LHCN-M2 (cell line): ENCODE measurements at places on chromosomes 13 and 19. TPM values are rescaled to one million over a fixed set of nuclear protein-coding genes. Genes with fewer than 3 reads are reported as not detected.
A peak's percentile ranks its signal among the peaks of the same experiment; 100 is the strongest.

DNA sequence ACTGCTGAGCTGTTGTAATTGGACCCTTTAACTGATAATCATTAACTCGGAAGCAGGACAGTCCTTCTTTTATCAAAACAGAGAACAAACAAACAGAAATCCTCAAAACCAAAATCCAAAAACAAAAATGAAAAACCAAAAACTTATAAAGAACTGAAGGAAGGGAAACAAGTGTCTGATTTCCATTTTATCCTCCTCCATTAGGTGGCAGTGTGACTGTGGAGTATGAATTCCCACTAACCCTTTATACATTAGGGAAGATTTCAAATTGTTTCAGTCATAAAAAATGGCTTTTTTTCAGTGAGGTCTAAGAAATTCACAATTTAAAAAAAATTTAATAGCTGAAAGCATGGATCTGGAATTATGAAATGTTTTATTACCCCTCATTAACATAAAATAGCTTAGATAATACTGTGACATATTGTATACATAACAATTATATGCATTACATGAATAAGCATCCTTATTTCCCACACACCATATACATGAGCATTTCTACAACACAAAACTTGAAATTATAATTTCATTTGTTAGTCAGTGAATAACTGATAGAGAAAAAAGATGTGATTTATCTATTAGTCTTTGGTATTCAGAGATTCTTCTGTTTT is 1074.3 kb upstream of the PCDH9 start:
- peak; percentile 16 for DNase-seq

DNA sequence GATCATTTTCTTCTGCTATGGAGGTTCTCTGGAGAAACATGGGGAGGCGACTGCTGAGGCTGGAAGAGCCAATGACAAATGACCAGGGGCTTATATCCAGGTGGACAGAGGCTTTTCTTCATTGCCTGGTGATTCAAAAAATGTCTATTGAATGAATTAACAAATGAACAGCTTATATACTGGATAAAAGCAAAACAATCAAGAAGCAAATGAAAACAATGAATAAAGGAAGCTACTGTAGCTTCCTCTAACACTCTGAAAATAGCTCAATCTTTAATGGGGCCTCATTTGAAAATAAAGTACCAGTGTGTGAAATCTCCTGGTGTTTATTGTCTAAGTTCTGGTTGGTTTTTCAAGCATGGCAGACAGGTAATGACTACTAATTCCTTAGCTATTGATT is 167.5 kb upstream of the TMTC4 start:
- DNase-seq, result no peak

DNA sequence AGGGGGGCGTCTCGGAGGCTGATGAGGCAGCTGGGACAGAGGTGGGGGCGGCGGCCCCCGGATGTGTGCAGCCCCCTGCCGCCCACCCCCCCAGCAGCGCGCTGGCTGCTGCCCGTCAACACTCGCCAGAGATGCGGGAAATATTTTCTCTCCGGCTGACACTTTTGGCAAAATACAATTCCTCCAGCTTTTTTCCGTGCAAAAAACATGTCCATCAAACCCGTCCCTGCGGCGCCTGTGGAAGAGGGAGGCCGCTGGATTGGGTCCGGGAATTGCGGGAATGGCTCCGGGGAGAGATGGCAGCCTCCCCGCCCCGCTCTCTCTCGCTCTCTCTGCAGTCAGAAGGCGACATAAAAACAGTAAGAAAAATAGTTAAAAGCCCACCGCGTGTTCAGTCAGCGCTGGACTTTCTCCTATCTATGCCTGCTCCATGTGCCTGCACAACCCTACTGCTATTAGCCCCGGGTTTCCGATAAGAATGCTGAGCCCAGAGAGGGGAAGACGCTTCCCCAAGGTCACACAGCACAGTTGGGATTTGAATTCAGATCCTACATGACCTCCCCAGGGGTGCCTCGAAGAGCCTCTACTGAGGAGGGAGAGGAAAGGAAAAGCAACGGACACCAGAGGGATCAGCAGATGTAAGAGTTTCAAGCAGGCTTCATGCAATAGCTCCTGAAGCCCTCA is 23.2 kb downstream of the ZNRF4 start:
- no peak for DNase-seq

The PDX1 gene
- not detected in 2 replicates for total RNA-seq

- no peak for DNase-seq
These were observed 194.4 kb downstream of the KCNRG start for GRCh38 chr13:50209631-50210030.

GRCh38 chr13:77776704-77777103 is 79.2 kb downstream of the SLAIN1 start:
- DNase-seq, result peak; percentile 11

The RNF17 gene
- not detected in 2 replicates for total RNA-seq

DNA sequence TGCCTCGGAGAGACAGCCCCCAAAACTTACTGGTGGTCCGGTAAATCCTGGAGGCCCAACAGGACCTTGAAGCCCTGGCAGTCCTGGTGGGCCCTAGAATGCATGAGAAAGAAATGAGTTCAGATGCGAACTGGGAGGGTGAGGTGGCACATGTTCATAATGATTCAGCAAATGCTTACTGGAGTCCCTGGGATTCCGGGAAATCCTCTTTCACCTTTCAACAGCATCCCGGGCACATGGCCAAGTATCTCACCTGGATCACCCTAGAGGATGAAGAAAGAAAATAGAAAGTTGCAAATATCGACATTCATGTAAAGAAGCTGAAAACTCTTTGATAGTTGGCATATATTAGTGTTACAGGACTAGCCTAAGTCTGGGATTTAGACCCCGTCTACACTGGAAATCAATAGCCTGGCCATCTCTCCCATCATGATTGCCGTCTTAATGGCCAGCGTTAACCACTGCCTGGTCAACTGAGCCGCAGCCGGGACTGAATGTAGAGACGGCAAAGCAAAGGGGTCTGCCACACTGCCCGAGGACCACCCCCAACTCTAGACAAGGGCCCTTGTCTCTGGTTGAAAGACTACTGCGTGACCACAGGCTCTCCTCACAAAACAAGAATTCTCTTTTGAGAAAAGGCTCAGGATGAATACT is 96.9 kb downstream of the COL4A1 start:
- no peak for DNase-seq

DNA sequence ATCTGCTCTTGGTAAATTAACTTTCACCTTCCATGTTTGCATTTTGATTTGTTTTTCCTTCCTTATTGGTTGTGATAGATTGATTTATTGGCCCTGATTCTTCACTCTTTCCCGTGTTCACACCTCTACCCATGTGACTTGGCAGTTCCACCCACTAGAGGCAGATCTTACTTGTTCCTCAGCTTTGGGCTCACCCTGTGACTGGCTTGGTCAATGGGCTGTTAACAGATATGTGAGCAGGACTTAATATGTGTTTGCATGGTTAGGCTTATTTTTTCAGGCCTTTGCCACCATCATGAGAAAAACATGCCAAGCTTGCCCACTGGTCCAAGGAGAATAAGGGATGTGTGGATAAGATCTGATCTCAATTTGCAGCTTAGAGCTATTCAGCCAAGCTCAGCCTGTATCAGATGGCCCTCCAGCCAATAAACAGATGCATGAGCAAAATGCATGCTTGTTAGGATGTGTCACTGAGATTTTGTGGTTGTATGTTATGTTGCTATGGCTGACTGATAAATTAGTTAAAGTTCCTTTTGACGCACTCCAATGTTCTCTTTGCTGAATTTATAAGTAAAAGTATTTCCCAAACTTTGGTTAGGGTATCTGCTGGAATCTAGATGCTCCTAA is 48.0 kb downstream of the RGCC start:
- DNase-seq, result peak; percentile 90

The RXFP2 gene
- not detected in 2 replicates for total RNA-seq

The CD70 gene
- total RNA-seq, result 3.3 and 6.5 TPM in 2 replicates

- DNase-seq, result no peak
These were observed 13.8 kb upstream of the CYP4F2 start for GRCh38 chr19:15911599-15912235.

GRCh38 chr13:45915686-45916439 is 64.3 kb upstream of the SIAH3 start:
- DNase-seq, result no peak

- DNase-seq, result peak; percentile 75
These were observed 24.1 kb upstream of the ASPDH start for GRCh38 chr19:50537769-50538230.

The ZNF726 gene
- 5.0 and 6.0 TPM in 2 replicates for total RNA-seq

DNA sequence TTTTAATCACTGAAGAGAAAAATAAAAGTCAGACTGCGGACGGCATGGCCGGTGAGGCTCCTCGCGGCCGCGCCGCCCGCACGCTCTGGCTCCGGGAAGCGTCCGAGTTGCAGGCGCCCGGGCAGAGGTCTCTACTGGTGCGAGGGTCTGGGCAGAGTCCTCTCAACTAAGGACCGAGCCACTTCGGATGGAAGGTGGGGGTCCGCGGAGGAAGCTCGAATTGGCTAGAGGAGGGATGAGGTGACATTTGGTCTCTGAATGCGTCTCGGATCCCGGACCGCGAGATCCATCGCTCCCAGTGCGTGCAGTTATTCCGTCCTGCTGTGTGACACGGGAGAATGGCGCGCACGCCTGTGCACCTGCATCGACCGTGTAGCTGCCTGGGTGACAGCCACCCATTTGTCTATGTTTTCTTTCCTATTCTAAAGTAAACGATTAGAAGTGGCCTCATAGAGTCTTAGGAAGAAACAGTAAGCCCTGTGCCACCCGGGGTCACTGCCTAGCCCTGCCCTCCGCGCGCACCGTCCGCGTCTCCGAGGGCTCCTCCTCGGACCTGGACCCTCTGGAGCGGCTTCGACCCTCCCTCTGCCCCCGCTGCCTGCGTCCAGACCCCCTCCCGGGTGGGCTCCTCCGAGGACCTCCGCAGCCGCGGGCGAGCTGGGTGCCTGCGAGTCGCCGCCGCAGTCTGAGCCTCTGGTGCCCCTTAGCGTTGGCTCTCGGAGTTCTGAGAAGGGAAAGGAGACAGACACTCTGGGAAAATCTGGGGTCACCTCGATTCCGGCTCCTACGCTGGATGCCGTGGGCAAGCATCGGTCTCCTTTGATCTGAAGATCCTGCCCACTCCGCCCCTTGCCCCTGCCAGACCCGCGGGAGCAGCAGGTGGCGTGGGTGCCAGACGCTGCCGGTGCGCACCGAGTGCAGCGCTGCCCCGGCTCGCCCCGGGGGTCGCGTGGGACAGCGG is 347.4 kb downstream of the LIG4 start:
- no peak for DNase-seq

DNA sequence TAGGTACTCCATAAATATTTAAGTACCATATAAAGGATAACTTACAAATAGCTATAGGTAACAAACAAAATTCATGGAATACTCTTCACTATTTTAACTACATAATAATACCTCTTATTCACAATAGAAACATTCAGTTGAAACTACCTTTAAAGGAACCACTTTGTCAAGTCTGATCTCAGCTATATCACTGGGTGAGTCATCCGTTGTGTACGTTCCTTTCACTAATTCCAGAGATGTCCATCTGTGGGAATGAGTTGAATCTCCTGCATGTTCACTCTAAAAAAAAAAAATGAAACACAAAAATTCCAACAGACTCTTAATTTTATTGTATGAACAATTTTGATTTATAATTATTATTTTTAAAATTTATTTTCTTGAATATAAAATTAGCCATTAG is 149.4 kb upstream of the FBXL3 start:
- DNase-seq, result peak; percentile 12

DNA sequence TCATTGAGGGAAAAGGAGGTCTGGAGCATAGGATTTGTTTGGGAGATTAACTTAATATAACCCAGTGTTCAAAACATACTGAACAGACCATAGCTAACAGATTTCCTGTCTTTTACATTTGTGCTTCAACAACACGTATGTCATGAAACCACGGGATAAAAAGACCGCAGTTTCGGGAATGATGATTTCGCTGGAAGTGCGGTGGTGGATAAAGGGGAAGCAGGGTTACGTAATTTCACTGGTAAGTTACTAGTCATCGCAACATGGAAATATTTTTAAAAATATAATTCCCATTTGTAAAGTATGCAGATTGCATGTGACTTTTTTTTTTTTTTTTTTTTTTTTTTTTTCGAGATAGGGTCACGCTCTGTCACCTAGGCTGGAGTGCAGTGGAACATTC is 237.4 kb downstream of the LMO7 start:
- DNase-seq, result no peak

- no peak for DNase-seq
These were observed 165.4 kb downstream of the SUCLA2 start for GRCh38 chr13:47835470-47836228.

GRCh38 chr19:4993683-4994082 is 24.8 kb downstream of the KDM4B start:
- no peak for DNase-seq

GRCh38 chr13:99738626-99739025 is 232.9 kb downstream of the ZIC5 start:
- DNase-seq, result no peak

GRCh38 chr13:38309397-38309796 is 40.3 kb upstream of the UFM1 start:
- DNase-seq, result peak; percentile 8

GRCh38 chr19:45267296-45267695 is 16.2 kb downstream of the MARK4 start:
- no peak for DNase-seq

The IL12RB1 gene
- total RNA-seq, result not detected in 2 replicates

The NLRP5 gene
- total RNA-seq, result not detected in 2 replicates

DNA sequence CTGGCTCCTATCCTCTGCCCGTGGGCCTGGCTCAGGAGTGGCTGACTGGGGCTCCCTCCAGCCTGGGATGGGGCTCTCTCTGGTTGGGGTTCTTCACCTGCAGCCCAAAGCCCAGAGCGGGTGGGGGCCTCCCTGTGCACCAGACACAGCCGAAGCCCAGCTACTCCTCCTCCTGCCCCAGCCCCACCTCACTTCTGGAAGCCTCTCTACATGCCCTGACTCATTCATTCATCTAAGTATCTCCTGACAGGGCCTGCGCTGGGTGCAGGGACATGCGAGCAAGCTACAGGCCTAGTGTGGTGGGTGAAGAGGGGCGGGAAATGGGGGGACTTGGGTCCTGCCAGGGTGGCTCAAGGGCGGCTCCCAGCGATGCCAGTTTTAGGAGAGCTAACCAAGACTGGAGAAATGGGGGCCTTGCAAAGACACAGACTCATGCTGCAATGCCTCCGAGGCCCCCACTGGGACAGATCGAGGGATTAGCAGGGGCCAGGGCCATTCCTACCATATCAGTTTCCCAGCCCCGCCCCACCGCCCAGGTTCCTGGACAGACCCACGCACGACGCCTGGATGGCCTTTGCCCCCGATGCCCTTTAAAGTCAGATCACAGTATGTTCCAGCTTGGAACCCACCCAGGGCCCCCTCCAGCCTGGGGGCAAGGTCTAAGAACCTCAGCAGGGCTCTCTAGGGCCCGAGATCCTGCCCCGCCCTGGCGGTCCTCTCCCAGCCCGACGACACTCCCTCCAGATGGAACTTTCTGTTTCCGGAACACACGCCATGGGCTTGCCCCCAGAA is 12.6 kb downstream of the LSM4 start:
- no peak for DNase-seq

DNA sequence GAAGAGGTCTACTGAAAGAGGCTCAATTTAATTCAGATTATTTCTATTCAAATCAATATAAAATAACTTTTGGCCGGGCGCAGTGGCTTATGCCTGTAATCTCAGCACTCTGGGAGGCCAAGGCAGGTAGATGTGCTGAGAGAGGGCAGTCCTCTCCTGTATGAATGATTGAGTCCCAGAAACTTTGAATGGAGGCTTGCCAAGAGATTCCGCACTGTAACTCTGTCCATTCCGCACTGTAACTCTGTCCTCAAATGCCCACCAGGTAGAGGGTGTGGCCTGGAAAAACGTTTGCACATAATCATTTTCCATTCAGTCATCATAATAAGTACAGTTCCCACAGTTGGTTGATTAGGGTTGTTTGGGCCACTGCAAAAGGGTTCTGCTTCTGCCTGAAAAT is 274.7 kb upstream of the SOX21 start:
- no peak for DNase-seq

- peak; percentile 74 for DNase-seq
These were observed 14.3 kb upstream of the QTRT1 start for GRCh38 chr19:10686661-10687517.

- DNase-seq, result no peak
These were observed 2.4 kb downstream of the CUL4A start for GRCh38 chr13:113211774-113212173.
